ENCODE measurements at places on chromosomes 5 and 9.

DNA sequence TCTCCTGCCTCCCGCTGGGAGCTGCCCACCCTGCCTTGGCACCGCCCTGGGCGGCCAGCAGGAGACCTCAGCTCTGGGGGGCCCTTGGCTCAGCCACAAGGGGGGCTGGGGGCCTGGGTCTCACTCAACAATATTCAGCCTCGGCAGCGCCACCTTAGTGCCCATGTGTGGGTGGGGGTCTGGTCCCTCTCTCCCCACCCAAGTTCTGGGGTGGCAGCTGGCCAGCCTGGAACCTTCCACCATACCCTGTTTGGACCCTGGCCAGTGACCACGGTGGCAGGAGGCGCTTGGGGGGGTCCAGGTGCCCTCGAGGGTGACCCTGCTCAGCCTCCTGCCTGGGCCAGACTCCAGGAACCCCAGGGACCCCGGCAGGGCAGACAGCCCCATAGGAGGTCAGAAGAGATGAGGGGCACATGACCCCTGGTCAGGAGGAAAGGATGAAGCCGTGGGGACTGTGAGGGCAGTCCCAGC is 22.2 kb downstream of the NKD2 start:
- DNase-seq = no peak

- no peak for DNase-seq
Observed at GRCh38 chr9:83039303-83039702, 23.6 kb downstream of the RASEF start.

GRCh38 chr5:38938424-38938823 is 92.6 kb downstream of the OSMR start:
- no peak for DNase-seq

DNA sequence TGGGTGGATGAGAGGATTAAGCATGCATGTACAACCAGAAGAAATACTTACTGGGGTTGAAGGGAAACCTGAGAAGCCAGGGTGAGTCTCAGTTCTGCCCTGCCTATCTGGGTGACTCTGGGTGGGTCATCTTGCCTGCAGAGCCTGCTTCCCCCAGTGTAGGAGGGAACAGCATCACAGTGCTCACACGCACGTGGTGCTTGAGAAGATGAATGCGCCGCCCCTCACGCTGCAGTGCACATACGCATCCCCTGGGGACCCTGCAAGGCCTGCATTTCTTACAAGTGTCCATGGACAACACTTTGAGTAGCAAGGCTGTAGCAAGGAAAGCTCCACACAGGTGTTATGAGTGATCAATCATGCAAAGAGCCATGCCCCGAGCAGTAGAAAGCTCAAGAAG is 18.7 kb upstream of the GABBR2 start:
- DNase-seq = no peak

All from nephron progenitor cell (in vitro differentiated cells).